ENCODE measurements at places on chromosomes 4 and X.

- DNase-seq = no peak
Measured at GRCh38 chr4:25128671-25129070, 31.6 kb downstream of the SEPSECS start.

DNA sequence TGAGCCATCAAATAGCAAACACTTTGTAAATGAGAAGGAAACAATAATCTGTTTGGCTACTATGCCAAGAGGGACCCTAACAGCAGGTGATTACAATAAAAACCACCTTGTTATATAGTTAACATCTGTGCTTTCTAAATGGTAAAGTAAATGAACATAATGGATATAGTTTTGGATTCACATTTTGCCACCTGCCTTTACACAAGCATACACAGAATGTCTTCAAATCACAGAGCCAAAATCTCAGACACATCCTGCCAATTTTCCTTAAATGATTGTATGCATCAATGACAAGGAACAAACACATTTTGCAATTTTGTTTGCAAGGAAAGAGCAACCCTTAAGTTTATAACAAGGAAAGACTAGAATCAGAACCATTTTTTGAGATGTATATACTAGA lies 334.2 kb downstream of the FSTL5 start:
- no peak for DNase-seq

GRCh38 chr4:83241132-83241531 lies 43.5 kb downstream of the COQ2 start:
- DNase-seq = no peak

GRCh38 chrX:22969411-22969810 lies 30.3 kb upstream of the DDX53 start:
- DNase-seq = no peak

DNA sequence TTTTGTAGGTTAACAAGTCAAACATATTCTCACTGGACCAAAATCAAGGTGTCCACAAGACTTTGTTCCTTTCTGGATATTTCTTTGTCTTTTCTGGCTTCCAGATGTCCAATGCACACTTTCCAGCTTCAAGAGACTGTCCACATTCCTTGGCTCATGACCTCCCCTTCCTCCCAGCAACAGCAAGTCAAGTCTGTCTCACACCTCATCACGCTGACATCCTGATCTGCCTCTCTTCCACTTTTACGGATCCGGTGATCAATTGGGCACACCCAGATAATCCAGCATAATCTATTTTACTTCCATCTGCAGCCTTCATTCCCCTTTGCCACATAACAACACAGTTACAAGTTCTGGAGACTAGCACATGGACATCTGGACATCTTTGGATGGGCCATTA lies 9.6 kb downstream of the TIFA start:
- DNase-seq = no peak

DNA sequence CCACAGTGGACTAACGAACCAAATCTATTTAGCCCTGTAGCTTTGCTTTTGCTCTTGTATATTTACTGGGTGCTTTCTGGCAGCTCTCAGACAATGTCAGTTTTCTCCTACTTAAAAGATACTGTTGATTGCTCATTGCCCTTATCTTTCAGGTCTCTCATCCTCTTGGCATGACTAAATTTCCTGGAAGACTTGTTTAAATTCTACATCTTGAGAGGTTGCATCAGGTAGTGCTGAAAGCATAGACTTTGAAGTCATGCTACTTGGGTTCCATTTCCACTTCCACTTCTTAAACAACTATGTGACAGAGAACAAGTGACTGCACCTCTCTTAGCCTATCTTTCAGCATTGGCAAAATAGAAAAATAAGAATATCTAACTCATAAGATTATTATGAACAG lies 8.4 kb downstream of the TDO2 start:
- no peak for DNase-seq

GRCh38 chr4:86326400-86326799 lies 33.5 kb downstream of the MAPK10 start:
- no peak for DNase-seq

DNA sequence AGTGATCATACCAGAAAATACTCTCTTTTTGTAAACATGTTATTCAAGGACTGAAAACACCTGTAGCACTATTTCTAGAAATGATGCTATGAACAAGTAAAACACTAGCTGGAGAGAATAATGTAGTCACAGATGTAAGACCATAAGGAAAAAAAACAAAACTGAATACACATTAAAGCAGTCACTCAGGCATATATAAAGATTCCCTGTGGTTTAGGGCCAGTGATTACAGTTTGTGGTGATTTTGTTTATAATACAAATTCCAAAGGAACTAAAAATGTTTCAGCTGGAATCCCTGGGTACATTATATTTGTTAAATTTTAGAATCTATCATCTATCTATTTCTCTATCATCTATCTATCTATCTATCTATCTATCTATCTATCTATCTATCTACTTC lies 777.8 kb upstream of the FRG1 start:
- DNase-seq = no peak

- no peak for DNase-seq
Measured at GRCh38 chr4:132059227-132059626, 1089.9 kb upstream of the PCDH10 start.

DNA sequence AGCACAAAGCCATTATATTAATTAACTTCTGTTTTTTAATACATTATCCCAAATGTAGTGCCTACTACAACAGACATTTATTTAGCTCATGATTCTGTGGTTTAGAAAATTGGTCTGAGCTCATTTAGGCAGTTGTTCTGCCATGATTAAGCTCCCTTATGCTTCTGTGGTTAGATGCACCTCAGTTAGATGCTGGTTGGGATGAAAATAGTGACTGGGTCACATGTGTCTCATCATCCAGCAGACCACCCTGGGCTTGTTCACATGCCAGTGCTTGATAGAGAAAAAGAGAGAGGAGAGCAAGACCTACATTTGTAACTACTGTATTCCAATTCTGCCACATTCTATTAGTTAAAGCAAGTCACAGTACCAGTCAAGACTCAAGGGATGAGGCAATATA lies 376.4 kb upstream of the GNPDA2 start:
- DNase-seq = no peak

DNA sequence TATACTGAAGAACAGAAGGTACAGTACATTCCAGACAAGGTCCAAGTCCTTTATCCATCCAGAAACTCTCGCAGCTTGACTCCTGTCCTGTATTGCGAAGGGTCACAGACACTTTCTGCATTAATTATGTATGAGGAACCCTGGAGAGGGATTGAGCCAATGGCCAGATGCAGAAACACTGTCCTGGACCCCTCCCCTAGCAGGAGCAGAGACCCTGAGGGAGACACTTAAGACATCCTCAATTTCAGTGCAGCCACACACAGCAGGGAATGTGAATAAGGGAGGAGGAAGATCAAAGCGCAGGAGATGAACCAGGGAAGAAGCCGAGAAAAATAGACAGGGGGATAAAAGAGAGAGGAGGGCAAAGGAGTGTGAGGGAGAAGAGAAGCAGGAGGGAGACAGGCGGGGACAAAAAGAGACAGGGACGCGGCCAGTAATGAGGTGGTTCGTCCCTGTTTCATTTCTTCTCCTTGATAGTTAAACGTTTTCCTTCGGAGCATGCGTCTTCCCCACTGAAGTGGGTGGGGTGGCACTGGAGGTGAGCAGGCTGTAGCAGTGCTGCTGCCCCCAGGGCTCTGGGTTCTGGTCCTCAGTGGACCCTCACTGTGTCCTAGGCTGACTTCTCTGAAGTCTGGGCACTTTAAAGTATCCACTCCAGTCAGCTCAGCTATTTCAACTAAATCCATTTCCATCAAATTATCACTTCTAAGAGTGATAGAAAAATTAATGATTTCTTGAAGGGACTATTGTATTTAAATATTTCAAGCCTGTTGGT lies 356.4 kb upstream of the NOCT start:
- DNase-seq = no peak
